ENCODE measurements at places on chromosomes 13 and 19.

DNA sequence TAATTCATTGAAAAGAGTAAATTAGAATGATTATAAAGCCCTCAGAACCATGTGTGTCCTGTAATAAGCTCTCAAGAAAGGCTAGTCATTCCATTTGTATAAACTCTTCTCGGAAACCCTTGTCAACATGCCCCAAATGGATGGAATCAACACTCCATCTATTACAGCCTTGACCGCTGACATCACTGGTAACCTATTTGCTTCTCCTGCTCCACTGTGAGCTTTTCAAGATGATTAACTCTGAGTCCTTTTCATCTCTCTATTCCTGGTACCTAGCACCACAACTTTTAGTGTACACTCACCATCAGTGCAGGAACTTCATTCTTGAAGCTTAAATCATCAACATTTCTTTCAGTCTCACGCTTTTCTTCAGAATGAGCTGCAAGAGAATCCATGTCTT lies 612.0 kb downstream of the DCT start:
- no peak for DNase-seq

GRCh38 chr19:4991538-4991937 lies 22.6 kb downstream of the KDM4B start:
- no peak for DNase-seq

- DNase-seq: no peak
These were observed 21.7 kb downstream of the EDNRB start for GRCh38 chr13:77896977-77897376.

DNA sequence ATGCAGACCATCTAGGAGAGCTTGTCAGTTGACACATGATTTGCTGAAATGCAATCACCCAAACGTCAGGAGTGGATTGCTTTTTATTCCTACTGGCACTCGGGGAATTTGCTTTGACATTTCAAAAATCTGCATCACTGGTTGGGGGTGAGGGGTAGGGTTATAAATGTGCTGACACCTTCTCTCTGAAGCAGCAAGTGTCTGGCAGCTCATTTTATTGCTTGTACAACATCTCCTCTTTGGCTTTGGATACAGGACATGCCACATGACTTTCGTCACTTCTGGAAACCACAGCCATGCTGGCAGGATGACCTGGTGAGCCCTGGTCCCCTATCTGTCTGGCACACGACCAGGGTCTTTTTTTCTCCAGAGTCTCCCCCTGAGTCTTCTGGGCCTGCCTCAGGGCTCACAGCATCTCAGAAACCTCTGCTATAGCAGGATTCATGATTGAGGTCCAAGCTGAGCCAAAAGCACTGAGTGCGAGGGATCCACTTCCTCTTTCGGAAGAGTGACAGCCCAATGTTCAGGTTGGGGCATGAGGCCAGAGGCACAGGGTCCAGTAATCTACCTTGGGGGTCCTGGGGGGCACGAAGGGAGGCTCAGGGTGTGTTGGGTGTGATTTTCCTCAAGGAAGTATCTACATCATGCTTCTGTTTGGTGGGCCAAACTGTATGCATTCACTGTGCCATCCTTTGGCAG lies 60.1 kb downstream of the HSPH1 start:
- no peak for DNase-seq

GRCh38 chr19:23789246-23789645 lies 30.6 kb upstream of the ZNF681 start:
- no peak for DNase-seq

- DNase-seq: peak; percentile 47
These were observed 13.2 kb downstream of the NCAN start for GRCh38 chr19:19224852-19225494.

DNA sequence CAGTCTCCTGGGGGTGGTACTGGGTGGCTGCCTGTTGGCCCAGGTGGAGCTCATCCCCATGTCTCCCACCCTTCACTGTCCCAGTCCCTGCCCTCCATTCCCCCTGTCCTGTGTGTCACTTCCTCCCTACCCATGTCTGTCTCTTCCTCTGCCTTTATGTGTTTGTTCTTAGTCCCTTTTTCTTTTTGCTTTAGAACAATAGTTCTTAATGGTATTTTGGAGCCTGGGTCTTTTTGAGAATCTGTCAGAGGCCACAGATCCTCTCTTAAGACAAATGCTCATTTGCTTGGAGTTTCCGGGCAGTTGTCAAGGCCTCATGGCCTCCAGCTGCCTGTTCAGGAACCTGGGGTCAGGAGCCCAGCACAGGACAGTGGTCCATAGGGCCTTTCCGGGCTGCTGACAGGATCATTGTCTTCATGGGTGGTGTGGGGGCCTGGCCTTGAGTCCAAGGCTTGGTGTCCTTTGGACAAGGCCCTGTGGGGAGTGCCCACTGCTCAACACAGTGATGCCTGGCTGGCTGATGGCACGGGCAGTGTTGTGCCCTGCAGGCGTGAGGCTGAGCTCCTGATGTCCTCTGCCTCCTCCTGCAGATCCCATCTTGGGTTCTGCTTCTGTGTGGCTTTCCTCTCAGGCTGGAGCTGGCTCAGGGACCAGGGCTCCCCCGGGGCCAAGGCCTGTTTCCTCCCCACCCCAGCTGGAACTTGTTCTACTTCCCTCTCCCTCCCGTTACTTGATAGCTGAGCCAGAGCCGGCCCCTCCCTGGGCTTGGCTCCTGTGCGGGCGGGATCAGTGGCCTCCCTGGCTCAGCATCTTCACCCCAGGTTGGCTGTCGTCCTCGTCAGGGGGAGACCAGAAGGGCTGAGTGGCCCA lies 3.5 kb downstream of the EGLN2 start:
- no peak for DNase-seq

DNA sequence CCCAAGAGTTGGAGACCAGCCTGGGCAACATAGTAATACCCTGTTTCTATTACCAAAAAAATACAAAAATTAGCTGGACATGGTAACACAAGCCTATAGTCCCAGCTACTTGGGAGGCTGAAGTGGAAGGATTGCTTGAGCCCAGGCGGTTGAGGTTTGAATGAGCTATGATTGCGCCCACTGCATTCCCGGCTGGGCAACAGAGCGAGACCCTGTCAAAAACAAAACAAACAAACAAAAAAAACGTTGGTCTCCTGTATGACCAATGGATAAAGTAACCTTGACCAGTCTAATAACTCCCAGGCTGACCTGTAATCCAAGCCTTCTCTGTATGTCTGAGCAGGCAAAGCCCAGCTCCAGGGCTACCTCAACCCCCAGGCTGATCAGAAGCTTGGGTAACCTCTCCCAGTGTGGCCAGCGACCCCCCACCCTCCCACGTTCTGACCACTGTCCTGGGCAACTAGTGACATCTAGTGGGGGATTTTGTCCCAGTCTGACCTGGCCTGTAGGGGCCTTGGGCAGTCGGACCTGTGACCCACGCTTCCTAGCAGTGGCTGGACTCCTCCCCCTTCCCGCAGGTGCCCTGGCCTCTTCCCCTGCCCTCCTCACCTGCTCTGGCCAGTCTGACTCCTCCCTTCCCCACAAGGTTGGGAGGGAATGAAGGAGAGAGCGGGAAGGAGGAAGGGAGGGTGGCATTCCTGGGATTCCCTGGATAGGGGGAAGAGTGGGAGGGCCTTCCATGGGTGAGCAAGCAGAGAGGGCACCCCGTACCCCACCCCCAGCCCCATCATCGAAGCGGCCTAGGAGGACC lies 1.0 kb upstream of the BCAM start:
- no peak for DNase-seq

GRCh38 chr13:50846861-50847475 lies 3.5 kb upstream of the DLEU7 start:
- DNase-seq: no peak

GRCh38 chr13:75705395-75705794 lies 69.3 kb downstream of the LMO7 start:
- no peak for DNase-seq

GRCh38 chr13:44074611-44075010 lies 194.9 kb downstream of the LACC1 start:
- no peak for DNase-seq

DNA sequence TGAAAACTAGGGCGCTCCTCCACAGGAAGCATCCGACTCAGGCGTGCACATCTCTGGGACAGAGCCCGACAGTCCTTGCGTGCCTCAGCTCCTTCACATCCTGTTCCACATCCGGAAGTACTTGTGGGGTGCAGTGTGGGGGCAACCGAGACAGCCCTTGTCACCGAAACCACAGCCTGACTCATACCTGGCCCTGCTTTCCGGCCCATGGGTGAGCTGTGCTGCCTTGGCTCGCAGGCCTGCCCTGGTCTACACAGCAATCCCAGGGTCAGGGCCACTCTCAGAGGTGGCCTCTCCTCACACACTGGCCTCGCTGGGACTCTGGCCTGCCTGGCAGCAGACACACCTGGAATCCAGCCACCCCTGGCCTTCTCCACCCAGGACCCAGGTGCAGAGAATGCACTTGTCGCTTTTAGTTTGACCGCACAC lies 100.4 kb downstream of the STK24 start:
- peak; percentile 89 for DNase-seq

GRCh38 chr19:54133957-54134590 lies 3.5 kb upstream of the CNOT3 start:
- DNase-seq: no peak

DNA sequence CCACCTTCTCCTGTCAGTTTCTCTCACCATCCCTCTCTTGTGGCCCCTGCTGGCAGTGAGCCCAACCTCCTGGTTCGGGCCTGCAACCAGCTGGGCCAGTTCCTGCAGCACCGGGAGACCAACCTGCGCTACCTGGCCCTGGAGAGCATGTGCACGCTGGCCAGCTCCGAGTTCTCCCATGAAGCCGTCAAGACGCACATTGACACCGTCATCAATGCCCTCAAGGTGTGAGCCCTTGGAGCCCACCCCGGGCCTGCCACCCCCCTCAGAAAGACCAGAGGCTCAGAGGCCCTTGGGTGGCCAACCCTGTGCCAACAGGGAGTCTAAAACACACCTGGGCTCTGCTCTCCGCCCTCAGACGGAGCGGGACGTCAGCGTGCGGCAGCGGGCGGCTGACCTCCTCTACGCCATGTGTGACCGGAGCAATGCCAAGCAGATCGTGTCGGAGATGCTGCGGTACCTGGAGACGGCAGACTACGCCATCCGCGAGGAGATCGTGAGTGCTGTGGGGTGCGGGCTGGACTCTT lies 13.8 kb downstream of the FUZ start:
- no peak for DNase-seq

DNA sequence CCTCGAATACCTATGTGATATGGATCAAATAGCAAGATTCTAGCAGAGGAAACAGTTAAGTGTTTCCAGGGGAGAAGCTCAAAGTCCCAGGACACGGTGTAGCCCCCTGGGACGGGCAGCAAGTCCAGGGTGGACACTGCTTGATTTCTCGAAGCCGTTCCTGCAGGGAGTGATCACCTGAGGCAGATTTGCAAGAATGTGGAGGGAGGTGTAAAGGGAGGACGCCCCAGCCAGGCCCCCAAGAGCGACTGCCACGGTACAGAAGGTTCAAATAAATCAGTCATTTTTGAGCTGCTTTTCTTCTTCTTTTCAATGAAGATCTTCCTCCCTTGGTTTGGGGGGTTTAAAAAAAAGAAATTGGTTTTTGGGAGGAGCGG lies 41.4 kb downstream of the KLF2 start:
- no peak for DNase-seq

DNA sequence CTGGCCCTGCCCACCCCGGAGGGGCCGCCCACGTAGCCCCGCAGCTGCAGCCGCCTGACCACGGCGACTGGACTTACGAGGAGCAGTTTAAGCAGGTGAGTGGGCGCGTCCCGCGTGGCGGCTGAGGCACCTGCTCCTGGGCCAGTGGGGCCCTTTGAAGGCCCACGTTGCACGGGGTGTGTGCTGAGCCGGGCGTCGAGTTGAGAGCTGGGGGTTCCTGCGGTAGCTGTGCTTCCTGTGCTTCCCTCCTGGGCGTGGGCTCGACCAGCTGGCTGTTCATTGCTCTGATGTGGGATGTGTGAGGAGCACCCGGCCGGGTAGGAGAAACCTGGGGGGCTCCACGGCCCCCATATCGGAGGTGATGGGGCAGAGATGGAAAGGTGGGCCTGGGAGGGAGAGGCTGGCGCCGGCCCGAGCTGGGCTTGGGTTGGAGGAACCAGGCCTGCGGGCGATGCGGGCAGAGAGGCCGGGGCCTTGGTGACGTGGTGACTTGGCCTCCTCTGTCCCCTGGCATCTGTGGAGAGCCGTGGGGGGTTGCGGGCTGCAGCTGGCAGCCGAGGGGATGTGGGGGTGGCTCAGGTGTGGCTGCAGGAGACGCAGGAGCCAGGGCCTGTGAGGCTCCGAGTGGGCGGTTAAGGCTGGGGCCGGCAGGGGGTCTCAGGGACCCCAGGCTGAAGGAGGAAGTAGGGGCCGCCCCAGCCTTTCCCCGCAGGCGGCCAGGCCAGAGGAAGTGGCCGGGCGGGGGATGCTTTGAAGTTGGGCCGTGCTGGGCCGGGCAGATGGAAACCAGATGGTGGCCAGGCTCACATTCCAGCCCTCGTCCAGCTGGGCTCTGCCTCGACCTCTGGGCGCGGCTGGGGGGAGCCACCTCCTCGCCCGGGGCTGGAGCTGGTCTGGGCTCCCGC lies 7.1 kb downstream of the ARID3A start:
- no peak for DNase-seq

- no peak for DNase-seq
These were observed 297.8 kb downstream of the ZNF536 start for GRCh38 chr19:30670011-30670329.

GRCh38 chr19:38424272-38424671 lies 1.7 kb downstream of the RASGRP4 start:
- DNase-seq: no peak

DNA sequence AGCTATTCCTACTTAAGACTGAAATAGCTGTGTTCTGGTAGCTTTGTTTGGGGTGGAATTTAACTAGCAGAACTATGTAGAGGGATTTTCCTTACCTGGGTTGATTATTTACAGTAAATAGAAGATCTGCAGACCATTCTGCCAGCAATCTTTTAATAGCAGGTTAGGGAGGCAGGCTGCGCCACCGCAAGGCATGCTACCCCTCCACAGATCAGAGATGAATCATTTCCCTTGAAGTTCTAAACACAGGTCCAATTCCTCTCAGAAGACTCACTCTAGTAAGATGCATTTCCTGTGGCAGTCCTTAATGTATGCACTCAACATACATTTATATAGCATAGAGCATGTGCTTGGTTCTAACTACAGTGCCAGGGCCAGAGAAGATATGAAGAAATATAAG lies 109.0 kb downstream of the TNFRSF19 start:
- DNase-seq: no peak

- DNase-seq: no peak
These were observed 3.3 kb downstream of the NPHS1 start for GRCh38 chr19:35848919-35849505.

DNA sequence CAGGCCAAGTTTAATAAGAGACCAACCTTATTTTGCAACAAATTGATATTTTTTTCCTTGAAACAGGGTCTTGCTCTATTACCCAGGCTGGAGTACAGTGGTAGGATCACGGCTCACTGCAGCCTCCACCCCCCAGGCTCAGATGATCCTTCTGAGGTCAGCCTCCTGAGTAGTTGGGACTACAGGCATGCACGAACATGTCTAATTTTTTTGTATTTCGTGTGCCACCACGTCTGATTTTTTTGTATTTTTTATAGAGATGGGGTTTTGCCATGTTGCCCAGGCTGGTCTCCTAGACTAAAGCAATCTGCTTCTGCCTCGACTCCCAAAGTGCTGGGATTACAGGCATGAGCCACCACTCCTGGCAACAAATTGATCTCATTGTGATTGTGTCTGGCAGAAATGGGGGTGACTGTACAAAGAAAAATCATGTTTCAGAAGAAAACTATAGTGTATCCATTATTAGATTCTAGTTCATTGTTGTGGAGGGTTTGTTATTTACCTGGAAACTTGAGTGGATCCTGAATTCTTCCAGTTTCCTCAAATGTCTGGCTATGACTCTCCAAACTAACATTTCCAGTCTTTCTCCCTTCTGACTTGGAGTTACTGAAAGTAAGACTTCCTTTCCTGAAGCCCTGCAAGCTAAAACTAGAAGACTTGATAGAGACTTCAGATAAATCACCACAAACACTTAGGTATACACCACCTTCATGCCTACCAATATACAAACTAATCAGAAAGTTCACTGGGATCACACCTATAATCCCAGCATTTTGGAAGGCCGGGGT lies 17.3 kb upstream of the AKT2 start:
- no peak for DNase-seq

Measured in T-helper 22 cell (primary cell).